NCI-H2107 (cell line): ENCODE measurements at places on chromosomes 5 and 9.

DNA sequence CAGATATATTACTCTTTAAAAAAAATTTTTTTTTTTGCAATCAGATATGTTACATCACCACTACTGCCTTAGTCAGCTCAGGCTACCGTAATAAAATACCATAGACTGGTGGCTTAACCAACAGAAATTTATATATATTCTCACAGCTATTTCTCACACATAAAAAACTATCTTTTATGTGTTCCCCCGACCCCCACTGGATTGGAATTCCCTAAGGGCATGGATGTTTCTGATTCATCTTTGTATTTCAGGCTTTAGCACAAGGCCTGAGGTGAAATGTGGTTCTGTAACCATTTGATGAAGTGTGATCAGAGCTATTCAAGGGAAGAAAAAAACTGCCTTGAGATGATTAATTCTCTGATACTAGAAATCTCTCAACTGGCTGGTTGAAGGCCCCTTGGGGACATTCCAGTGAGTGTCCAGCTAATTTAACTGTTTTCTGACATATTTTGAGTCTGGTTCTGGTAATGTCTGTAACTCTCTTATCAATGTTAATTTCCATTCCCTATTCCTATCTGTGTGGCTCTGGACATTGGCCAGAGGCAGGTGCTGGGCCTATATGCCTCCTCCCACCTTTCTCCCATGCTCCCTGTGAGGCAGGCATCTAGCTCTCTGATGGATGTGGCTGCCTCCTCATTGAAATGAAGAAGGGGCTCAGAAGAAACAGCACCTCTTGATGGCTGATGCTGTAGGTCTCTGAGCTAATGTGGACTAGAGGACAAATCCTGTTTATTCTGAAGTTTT is 2.5 kb downstream of the CD14 start:
- no peak for DNase-seq

GRCh38 chr5:79588696-79589095 is 23.5 kb upstream of the TENT2 start:
- no peak for DNase-seq

DNA sequence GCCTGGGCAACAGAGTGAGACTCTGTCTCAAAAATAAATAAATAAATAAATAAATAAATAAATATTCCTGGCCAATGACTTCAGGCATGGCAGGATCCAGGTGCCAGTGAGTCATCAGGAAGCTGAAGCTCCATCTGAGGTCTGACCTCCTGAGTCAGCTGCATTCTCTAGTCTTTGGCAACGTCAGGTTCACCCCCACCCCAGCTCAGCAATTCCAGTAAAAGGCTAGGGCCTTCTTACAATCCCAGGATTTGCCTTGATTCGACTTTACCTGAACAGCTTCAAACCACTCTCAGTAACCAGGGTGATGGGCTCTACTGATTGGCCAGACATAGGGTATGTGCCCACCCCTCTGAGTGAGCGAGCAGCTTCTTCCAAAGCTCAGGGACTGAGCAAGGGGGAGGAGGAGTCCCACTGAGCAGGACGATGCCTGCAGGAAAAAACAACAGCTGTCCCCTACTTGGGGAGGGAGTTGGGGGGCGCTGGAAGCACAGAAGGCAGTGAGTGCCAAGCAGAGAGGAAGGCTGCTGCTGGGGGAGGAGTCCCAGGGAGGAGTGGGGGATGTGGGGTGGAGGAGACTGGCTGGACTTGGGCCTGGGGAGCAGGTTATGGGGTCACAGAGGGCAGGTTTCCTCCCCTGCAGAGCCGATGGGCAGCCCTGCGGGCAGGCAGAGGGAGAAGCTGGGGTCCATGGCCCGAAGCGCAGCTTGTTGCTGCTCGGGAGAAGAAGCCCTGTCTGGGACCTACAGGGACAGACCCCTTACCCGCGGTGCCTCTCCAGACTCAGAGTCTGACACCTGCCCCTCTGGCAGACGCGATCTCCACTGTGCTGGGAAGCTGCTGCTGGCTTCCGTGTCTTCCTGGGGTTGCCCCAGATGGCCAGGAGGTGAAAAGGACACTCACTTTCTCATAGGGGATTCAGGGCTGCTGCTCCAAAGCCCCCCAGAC is 25.9 kb upstream of the UNC5A start:
- no peak for DNase-seq

- DNase-seq = no peak
Observed at GRCh38 chr9:134916161-134916665, 1.5 kb downstream of the FCN1 start.

- no peak for DNase-seq
Observed at GRCh38 chr5:74378464-74378863, 262.1 kb downstream of the ENC1 start.

GRCh38 chr5:168931638-168932345 is 352.6 kb upstream of the PANK3 start:
- no peak for DNase-seq

DNA sequence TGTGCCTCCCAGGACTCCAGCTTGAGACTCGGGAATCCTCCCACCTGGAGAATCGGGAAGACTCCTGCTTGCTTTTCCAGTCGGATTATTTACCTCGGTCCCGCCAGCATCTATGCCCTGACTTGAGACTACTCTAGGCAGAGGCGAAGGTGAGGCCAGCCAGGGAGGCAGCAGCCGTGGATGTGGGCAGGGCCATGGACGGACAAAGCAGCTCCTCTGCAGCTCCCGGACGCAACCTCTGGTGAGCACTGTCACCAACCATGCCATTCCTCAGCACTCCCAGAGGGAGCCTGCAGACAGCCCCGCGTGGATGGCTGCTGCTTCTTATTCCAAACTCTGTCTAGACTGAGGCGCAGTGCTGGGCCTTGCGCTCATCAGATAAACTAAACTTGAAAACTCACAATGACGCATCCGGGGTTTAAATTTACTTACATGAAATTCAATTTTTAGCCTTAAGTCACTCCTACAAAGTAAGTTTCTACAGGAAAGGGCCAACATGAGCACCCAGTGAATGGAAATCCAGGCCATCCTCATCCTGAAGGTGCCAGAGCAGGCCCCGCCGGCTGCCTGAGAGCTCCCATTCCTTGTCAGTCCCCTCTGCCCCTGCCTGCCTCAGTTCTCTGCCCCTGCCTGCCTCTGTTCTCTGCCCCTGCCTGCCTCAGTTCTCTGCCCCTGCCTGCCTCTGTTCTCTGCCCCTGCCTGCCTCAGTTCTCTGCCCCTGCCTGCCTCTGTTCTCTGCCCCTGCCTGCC is 17.8 kb downstream of the MED10 start:
- DNase-seq = no peak

DNA sequence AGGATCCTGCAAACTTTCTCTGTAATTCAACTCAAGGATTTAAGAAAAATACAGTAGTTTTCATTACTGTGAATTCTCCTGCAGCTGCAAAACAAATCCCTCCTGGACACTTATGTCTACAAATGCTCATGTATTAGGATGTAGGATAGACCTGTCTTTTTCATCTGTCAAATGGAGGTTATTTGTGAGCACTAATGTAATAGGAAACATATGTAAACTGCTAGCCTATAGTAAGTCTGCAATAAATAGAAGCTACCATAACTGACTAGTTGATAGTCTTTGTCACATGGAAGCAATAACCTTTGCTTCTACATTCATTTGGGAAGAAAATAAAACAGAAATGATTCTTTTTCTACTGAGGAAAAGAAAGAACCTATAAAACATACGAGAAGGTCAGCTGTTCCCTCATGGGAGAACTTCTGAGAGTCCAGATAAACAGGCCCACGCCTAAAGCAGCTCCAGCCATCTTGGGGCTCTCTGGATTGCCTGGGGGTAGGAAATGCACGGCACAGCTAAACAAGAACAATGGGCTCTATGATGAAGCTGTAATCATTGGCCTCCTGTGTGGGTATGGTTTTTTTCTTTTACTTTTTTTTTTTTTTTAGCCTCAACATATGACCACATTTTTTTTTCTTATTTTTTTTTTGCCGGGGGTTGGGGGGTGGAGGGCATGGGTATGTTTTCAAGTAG is 6.2 kb downstream of the KCNV2 start:
- no peak for DNase-seq

DNA sequence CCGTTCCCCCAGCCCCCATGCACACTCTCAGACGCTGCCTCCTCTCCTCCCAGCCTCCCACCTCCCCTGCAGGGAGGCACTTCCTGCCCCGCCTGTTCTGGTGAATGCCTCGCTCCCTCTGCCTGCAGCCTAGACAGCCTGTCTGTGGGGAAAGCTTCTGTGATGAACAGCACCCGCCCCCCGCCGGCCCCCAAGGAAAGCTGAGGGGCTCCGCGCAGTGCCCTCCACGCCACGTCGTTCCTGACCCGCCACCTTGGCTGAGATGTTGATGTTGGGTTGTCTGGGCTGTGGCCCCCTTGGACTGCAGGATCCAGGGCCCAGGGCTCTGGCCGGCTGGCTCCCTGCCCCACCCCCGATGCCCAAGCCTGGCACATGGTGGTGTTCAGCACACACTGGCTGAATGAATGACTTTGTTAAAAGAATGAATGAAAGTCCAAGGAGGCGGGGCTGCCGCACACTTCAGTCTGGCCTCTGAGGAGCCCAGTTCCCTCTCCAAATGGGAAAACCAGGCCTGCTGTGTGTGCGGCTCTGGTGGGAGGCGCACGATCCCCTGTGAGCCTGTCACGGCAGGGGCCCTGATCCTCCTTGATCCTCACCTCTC is 2.1 kb upstream of the MYMK start:
- no peak for DNase-seq

GRCh38 chr5:162209005-162209605 is 141.5 kb downstream of the GABRG2 start:
- no peak for DNase-seq

GRCh38 chr5:35483780-35484179 is 133.9 kb upstream of the SPEF2 start:
- DNase-seq = no peak

- DNase-seq = no peak
Observed at GRCh38 chr9:28668158-28668557, 1094.9 kb upstream of the C9orf72 start.

- no peak for DNase-seq
Observed at GRCh38 chr9:35048511-35048910, 23.9 kb downstream of the VCP start.

GRCh38 chr5:10684303-10685086 is 76.5 kb downstream of the DAP start:
- DNase-seq = no peak

DNA sequence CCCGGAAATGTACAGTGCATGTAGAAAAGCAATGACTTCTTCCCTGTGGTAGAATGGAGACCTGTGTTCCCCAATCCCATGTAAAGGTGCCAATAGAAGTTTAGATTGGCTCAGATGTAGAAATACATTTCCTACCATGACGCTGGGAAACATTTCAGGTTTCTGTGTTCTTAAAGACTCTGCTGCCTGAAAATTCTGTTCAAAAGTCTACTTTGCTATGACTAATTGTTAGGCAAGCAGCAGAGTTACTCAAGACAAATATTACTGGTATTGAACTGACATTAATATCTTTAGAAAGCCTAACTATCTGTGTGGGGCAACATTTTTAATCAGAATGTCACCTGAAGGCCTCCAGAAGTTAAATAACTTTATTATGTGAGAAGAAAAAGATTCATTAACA is 75.5 kb upstream of the ELL2 start:
- no peak for DNase-seq

- no peak for DNase-seq
Observed at GRCh38 chr5:120457839-120458507, 6.1 kb upstream of the PRR16 start.

DNA sequence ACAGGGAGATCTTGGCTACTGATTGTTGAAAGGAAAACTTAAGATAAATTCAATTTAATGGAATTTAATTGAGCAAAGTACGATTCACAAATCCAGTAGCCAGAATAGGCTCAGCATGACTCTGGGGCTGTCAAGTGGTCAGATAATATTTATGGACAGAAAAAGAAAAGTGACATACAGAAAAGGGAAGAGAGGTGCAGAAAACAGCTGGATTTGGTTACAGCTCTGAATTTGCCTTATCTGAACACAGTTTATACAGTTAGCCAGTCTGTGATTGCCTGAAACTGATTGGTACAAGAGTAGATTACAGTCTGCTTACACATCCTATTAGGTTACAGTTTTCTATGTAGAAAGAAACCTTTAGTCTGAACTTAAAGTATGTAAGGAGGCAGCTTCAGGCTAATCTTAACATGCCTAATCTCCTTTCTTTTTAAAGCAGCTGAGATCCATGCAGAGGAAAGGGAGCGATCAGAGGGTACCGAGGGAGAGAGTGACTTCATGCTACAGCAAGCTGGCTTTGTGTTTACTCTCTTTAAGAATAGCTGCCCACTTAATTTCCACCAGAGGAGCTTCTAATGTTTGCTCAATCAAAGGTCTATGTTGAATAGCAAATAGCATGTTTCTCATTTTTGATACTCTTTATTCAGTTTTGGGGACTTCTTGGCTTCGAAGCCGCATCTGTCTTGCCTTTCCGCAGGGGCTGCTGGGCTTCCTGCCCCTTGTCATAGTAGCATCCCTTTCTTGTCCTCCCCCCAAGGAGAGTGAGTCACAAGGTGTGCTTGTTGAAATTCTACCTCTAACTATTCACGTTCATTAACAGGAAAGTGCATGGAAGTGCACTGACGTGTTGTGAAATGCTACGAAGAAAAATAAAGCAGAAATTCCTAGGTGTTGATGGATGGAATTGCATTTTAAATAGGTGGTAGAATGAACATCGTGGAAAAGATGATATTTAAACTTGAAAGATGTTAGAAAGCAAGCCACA is 761.2 kb downstream of the TAF11L14 start:
- no peak for DNase-seq

DNA sequence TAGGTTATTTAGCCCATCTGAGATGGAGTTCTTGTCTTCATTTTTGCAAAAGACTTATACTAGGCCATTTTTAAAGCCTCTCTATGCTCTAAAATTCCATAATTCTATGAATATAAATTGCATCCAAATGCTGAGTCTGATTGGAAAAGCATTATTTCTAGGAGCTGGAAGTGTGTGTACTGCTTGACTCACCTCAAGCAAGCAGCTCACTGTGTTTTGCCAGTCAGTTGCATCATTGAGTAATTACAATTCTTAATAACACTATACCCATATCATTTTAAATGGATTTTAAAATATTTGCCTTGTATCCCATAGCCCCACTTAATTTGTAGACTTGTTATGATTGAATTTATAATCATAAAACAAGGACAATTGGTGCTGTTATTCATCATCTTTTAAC is 161.0 kb downstream of the PAM start:
- no peak for DNase-seq

DNA sequence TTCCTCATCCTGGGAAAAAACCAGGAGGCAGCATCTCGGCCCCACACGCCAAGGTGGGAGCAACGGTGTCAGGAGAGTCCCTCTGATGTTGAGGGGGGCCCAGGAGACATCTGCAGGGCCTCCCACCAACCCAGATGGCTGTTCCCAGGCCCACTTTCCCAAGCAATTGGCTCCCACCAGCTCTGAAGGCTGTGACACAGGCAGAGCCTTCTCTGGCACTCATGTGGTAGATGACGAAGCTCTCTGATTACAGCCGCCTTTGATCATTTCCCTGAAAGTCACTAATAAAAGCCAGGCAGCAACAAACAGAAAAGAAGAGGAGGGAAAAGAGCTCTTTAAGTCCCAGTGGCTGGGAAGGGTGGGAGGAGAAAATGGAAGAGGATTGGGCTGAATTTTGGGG is 226.5 kb downstream of the CDK5RAP2 start:
- no peak for DNase-seq

GRCh38 chr5:133387091-133387490 is 225.2 kb downstream of the FSTL4 start:
- no peak for DNase-seq

- no peak for DNase-seq
Observed at GRCh38 chr5:150175536-150175935, 9.0 kb downstream of the CDX1 start.

GRCh38 chr9:84791643-84792042 is 122.1 kb downstream of the NTRK2 start:
- DNase-seq = no peak

GRCh38 chr9:134740071-134740470 is 98.5 kb downstream of the COL5A1 start:
- DNase-seq = no peak
